Activated T-helper 1 cell treated with anti-CD3 and anti-CD28 coated beads, Interleukin-12 subunit alpha, Interleukin-12 subunit beta, Interleukin-2, Interleukin-4 antibody, amounts not matched to agents 30 ng/mL and 10 ng/mL and 1 ng/mL, durations not matched to agents 14 hours and 24 hours and 36 hours (primary cell): ENCODE measurements at places on chromosomes 2 and 18. TPM values are rescaled to one million over a fixed set of nuclear protein-coding genes. Genes with fewer than 3 reads are reported as not detected.
A peak's percentile ranks its signal among the peaks of the same experiment; 100 is the strongest.

DNA sequence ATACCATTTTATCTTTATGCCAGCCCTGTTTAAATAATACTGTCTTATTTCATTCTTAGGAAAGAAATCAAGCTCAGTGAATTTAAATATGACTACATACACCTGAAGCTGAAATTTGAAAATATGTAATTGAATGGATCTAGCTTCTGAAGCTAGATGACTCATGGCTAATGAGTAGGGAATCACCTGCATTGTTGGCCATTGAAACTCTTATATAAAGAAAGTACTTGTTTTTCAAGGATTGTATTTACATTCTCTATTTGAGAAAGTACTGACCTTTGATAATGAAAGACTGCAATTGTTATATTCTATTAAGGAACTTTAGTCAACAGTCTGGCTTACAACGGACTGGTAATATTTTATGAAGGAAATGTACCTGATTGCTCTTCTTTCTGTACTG lies 346.7 kb upstream of the LRATD1 start:
- DNase-seq, result no peak

GRCh38 chr18:76414936-76415621 lies 80.0 kb downstream of the ZNF516 start:
- DNase-seq, result no peak

GRCh38 chr18:58227361-58227930 lies 183.4 kb downstream of the NEDD4L start:
- DNase-seq, result no peak

GRCh38 chr2:212147921-212148513 lies 390.6 kb downstream of the ERBB4 start:
- DNase-seq, result no peak

DNA sequence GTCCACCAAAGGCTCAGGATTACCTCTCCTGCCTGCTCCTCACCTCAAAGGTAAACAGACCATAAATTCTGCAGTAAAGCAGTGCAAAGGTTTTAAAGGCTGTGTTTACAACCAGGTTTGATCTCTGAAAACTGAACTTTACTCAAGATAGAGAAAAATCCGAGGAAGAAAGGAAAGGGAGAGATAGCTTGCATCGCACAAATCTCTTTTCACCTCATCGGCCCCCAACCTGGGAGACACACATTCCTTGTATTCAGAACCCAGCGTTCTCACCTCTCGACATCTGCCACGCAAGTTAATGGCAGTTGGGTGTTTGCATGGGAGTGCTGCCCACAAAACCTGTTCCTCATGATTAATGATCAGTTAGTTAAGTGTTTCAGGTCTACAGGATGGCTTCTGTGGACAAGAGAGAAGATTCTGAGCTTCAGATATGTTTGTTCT lies 72.6 kb downstream of the GATA6 start:
- no peak for DNase-seq

GRCh38 chr2:60483401-60483800 lies 70.1 kb downstream of the BCL11A start:
- DNase-seq, result no peak

GRCh38 chr2:161039071-161039470 lies 121.2 kb upstream of the TANK start:
- no peak for DNase-seq

DNA sequence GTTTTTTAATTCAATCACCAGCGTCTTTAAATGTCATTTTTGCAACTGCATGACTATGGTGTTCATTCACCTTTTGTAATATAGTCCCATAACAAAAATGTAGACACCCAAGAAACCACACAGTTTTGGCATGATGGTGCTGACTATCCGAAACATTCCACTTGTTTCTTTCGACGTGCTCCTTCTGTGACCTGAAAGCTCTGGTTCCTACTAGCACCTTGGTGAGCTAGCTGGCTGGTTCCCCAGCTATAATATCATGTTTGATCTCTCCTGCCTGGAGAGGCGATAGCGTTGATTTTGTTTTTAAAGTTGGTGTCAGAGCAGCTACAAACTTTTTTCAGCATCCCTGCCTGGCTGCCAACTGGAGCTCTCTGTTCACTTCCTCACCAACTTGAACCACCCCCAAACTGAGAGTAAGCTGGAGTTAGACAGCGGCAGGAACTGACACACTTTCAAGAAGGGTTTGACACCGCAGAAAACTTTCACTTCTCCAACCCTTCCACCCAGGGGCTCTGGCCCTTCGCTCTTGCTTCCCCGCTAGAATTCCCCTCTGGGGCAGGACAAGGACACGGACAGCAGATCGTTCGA lies 1.1 kb downstream of the ATAD2B start:
- peak; percentile 63 for DNase-seq

GRCh38 chr18:45063246-45064038 lies 382.8 kb downstream of the SETBP1 start:
- DNase-seq, result no peak

- no peak for DNase-seq
Observed at GRCh38 chr2:3601561-3602271, 6.8 kb downstream of the COLEC11 start.

ABCG8 gene
- 0.13 TPM in 1 of 2 replicates, not detected in the other for total RNA-seq
